T-helper 9 cell (primary cell): ENCODE measurements at places on chromosomes 11 and 22.

DNA sequence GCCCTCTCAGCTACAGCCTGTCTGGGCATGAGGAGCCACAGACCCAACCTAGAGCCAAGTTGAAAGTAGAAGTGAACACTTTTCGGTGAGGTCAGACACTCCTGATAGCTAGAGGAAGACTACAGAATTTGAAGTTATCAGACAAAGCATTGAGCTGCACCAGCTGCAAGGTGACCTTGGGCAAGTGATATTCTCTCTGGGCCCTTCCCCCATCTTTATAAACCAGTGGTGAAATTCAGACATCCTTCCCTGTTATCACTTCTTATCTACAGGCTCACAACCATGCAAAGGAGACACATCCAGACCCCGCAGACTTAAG lies 8.0 kb upstream of the PMM1 start:
- DNase-seq = no peak

DNA sequence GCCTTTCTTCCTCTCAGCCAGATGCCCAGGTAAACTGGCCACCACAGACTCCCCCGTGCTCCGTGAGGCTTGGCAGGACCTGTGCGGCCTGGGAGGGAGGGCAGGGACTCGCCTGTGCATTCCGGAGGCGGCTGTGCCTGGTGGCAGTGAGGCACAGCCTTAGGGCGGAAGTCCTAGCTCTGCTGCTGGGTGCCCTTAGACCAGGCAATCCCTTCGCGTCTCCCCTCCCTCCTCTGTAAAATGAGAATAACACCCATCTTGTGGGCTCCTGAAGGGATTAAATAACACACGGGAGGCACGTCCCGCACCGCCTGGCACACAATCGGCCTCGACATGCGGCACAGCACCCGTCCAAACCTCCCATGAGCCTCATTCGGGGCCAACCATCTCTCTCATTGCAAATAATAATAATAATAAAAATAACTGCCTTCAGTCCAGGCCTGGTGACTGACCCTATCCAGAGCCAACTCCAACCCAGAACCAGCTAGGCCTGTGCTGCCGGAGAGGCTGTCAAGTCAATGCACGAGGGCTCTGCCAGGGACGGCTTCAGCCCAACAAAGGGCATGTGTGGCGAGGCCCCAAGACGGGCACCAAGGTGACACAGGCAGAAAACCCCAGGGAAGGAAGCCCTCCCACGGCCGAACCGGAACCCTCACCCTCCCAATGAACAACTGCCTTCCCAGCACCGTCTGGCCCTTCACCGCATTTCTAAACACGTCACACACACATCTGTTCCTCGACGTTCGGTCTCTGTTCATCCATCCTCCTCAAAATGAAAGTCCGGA lies 8.2 kb downstream of the LTO1 start:
- DNase-seq = no peak

DNA sequence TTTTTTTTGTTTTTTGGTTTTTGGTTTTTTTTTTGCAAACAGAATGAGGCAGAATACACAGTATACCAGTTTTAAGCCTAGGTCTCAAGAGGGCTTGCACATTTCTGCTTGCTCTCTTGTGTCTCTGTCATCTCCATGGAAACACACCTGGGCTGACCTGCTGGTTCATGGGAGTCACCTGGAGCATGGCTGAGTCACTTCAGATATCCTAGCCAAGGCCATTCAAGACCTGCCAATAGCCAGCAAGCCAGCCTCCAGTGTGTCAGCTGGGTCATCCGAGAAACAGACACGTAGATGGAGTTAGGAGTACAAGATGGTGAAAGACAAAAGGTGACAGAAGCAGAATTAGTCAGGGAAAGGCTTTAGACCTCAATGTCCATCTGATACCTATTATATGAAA lies 124.2 kb upstream of the SEZ6L start:
- DNase-seq = no peak

DNA sequence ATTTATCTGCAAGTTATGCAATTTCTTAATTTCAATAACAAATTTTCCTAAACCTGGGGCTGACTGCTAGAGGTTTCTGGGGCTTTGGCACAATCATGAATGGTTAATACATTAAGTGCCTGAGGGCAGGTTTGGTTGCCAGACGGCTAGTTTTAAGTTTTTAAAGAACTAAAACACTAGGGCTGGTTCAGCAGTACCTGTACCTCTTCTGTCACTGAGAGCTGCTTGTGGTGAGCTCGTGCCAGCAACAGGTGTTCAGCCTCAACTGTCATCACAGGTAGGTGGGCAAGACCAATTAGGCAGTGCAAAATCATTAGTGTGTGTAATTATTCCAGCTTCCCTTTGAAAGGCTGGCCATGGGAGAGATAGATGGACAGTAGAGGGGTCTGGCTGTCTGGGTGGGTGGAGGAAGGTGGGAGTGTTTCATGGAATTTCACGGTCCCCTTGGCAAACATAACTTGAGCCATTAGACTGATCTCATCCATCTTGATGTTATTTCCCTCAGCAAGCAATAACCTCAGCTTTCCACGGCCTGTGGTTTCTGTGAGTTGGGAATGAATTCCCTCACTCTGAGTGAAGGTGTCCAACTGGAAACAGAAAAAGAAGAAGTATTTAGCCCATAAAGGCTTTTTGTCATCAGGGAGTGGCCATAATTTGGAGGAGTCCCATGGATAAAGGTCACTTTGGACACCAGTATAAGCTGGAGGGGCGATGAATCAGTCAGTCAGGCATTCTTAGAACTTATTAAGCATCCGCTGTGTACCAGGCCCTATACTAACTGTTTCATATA lies 114.8 kb downstream of the SNX19 start:
- no peak for DNase-seq

- DNase-seq = no peak
These were observed 6.0 kb downstream of the SYCE3 start for GRCh38 chr22:50556703-50557102.

DNA sequence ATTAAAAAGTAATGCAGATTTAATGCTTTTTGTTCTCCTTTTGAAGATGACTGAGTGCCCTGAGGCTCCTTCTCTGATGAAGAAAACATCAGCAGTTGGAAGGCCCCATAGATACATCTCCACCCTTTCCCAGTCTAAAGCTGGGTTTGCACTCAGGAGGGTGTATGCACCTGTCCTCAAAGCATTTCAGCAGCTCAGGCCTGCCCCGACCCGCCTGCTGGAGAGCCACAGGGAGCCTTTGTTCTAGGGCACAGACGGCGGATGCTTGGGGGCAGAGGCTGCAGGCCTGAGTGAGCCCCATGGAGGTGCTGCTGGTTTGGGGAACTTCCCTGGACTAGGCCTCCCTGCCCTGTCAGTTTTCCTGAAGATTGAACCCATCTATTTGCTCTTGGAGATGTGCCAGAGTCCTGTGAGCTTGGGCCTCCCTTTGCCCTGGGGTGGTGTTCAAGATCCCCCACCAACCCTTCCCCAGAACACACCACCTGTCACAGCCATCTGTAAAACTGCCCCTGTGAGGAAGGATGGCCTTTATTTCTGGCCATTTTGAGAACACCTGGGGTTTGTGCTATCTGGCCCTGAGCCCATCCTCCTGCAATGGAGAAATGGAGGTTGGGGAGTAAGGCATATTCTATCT lies 160.0 kb downstream of the NAV2 start:
- DNase-seq = no peak

DNA sequence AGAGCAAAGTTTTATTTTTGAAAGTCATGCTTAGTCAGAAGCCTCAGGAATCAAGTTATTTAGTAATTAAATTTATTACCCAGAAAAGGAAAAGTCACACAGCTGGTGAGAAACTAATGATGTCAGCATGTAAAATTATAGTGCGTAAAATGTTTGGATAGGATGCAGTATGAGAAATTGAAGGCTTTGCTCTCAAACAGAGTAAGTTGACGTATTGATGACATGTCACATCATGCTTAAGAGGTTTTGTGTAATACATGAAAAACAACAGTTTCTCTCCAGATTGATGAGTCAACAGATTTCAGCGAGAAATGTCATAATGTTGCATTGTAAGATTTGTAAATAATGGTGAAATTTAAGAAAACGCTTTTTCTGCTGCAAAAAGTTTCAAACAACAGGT lies 769.8 kb downstream of the METTL15 start:
- DNase-seq = no peak

GRCh38 chr11:47259232-47259977 lies 1.6 kb downstream of the NR1H3 start:
- no peak for DNase-seq

DNA sequence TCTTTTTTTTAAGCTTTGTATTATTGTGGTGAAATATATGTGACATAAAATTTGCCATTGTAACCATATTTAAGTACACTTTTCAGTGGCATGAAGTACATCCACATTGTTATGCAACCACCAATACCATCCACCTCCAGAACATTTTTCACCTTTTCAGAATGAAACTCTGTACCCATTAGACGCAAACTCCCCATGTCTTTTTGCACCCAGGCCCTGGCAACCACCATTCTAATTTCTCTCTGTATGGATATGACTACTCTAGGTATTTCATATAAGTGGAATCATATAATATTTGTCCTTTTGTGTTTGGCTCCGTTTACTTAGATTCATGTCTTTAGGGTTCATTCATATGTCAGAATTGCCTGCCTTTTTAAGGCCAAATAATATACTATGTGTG lies 182.8 kb upstream of the TBCEL start:
- no peak for DNase-seq

- DNase-seq = no peak
These were observed 536.6 kb upstream of the RAG2 start for GRCh38 chr11:37134637-37135036.

DNA sequence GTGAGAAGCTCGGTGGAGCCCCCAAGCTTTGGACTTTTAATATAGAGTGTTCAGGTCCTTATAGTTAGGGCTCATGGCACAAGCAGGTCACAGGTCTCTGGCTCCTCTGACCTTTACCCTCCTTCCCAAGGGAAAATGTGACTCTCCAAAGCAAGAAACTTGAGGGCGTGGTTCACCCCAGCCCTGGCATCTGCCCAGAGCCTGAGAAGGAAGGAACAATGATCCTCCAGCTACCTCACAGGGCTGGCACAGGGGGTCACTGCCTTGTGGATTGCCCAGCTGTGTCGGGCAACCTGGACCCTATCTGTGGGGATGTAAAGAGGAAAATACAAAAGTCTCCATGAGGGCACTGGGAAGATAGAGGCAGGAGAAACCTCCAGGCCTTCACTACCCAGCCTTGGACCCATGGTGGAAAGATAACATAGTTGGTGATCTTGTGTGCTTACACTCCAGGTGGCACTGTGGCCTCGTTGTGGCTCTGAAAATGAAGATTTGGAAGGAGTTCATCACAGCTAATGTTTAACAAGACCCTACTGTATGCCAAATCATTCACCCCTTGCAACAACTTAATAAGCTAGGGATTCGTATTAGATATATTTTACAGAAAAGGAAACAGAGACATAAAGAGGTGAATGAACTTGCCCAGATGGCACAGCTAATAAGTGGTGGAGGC lies 3.8 kb upstream of the ZNF195 start:
- no peak for DNase-seq

DNA sequence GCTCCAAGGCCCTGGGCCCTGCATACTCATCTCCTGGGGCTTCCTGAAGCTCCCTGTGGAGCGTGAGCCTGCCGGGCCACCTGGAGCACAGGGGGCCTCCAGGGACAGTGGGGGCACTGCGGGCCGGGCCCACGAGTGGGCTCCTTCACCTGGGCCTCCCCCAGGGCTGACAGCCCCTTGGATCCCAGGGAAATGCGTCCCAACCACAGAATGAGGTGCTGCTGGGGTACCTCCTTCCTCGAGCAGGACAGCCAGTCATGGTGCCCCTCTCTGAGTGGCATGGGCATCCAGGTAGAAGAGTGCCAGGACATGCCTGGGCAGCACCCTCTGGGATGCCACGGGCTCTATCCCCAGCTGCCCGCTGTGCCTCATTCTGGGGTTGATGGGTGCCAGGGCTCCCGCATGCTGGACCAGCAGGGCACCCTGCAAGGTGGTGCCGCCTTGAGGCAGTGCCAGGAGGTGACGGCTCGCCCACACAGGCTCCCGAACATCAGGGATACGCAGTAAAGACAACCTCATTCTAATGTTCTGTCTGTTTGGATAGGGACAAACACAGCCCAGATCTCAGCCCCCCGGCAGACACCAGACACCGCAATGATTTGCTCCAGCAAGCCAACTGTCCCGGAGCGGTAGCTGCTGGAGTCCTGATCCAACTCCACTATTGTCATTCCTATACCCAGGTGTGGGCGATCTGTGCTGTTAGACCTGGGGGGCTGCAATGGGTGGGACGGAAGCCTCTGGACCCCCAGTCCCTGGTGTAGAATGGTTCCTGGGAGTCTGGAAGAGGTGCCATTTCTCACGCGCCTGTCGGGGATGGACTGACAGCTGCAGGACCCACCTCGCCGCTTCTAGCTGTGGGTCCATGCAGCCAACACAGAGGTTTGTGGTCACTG lies 25.8 kb downstream of the KRTAP5-5 start:
- no peak for DNase-seq

DNA sequence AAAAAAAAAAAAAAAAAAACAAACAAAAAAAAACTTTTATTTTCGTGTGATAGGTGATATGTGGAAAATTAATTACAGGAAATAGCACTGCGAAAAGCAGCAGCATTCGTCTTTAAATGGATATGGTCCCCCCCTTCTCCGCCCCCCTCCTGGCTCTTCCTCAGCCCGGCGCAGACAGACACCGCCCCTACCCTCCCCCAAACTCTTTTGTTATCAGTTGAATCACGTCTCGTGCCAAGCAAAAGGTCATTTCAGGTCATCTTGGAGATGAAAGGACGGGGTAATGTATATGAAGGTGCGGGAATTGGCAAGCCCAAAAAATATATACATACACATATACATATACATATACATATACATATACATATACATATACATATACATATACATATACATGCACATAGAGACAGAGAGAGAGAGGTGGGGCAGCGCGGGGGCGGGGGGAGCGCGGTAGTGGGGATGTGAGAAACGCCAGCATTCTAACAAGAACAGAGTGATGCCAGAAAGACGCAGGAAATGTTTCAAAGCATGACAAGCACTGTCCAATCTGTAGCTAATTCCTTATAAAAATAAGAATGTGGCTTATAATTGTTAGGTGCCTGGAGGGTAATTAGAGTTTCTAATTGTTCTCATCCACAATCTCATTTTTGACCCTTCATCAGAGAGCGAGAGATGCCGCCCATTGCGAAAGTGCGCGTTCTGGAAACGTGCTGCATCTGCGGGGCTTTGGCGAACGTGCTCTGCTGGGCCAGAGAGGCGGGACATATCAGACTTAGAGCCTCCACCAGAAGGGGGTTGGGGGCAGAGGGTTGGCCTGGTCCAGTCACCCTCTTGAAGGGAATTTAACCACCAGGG lies 214.5 kb upstream of the UBASH3B start:
- DNase-seq = no peak
